ENCODE measurements at places on chromosomes 3 and 15.

DNA sequence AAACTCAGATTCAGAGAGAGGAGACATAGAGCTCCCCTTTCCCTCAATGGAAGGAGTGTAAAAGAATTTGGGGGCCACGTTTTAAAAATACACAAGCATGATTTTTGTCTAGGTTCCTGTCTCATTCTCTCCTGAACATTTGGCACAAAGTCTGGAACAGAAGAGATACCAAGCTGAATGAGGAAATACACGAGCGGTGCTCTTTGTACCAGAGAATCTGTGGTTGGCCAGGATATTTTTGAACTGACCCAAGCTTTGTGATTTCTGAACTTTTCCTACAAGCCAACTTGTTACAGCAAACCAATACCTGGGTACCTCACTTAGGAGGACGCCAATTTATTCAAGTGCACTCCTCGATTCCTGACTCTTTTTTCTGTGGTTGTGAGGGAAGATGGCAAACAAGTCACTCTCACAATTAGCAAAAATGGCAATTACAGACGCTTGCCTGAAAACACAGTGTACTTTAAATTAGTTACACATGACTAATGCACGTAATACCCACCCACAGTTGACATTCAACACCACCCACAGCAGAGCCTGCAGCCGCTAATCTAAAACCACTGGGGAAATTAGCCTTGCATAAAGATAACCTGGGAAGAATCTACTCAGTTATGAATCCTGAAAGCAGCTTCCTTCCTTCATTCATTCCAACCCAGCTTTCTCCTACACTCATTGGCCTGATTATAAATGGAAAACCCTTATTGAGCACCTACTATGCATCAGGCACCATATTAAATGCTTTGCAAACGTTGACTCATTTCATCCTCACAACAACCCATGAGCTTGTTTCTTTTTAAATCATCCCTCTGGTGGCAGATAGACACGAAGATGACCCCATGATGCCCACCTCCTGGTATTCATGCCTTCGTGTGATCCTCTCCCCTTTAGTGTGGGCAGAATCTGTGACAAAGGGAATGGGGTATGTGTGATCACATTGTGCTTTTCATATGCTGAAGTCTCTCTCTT lies 293.5 kb downstream of the KBTBD8 start:
- no peak for DNase-seq

GRCh38 chr3:44886561-44886960 lies 12.2 kb downstream of the TGM4 start:
- DNase-seq: no peak

DNA sequence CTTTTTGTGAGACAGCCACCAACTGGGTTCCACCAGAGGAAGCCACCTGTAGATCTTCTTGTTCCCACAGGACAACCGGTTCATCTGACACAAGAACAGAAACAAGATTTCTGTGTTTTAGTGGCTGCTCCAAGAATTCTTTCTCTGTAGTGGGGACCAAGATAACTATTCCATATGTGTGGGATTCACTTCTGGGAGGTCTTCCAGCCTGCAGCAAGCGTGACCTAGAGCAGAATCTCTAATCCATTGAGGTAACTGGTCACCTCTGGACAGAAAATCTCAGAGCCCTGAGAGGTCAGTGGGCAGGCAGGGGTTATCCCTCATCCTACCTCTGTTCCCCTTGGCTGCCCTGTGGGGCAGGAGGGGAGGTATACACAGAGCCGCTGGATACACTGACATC lies 311.3 kb downstream of the NTRK3 start:
- no peak for DNase-seq

DNA sequence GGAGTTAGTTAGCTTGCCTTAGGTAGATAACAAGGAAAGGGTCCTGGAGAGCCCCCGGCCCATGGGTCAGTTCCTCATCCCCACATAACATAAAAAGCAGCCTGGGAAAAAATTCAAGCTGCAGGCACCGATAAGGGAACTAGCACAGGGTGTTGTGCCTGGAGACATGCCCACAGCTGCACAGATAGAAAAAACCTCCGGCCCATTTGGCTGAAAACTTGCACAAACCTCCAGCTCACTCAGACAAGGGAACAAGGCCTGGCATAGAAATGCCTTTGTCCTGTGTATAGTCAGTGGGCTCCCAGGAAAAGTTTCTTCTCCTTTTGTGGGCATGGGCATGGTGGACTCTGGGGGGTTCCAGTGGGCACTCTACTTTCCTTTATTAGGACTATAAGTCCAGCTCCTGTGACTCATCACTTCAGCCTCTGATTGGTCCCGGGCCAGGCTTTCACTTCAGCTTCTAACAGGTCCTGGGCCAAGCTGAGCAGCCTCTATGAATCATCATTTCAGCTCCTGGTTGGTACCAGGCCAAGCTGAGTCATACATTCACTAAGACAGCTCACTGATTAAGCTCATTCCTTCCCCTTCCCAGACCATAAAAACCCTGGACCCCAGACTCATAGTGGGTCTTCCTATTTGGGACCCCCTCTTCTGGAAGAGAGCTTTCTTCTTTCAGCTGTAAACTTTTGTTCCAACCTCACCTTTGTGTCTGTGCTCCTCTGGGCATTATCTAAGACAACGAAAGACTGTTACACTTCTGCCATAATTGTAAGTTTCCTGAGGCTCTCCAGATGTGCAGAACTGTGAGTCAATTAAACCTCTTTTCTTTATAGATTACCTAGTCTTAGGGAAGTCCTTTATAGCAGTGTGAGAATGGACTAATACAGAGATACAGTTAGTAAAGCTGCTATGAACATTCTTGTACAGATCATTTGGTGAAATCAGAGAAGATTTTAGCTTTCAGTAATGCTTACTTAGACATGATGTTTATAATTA lies 348.0 kb upstream of the DPPA4 start:
- no peak for DNase-seq

GRCh38 chr3:3101660-3102458 lies 8.3 kb downstream of the IL5RA start:
- DNase-seq: no peak

- DNase-seq: no peak
These were observed 136.5 kb upstream of the TBL1XR1 start for GRCh38 chr3:177333533-177334520.

DNA sequence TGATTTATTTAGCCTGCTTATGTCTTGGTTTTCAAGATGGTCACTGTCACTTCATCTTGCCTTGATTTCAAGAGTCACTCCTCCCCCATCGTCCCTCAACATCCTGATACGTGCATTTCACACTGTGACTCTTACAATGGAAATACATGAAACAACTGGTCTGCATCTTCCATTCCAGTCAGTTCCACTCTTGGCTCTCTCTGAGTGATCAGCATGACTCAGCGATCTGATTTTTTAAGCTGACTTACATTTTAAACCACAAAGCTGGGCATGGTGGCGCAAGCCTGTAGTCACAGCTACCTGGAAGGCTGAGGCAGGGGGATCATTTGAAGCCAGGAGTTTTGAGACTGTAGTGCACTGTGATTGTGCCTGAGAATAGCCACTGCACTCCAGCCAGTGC lies 271.2 kb upstream of the ROPN1 start:
- no peak for DNase-seq

GRCh38 chr3:7280318-7280717 lies 419.4 kb downstream of the GRM7 start:
- no peak for DNase-seq

GRCh38 chr15:101501703-101502373 lies 12.3 kb upstream of the PCSK6 start:
- no peak for DNase-seq

DNA sequence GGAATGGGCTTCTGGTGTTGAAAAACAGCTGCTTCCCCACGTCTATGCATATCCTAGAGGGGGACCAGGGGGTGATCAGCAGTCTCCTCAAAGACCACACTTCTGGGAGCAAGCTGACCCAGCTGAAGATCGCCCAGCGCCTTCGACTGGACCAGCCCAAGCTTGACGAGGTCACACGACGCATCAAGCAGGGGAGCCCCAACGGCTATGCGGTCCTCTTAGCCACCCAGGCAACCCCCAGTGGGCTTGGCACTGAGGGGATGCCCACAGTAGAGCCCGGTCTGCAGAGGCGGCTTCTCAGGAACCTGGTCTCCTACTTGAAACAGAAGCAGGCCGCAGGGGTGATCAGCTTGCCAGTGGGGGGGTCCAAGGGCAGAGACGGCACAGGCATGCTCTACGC lies 2.5 kb downstream of the RBM15B start:
- no peak for DNase-seq

- no peak for DNase-seq
These were observed 170.2 kb downstream of the PLCL2 start for GRCh38 chr3:17054982-17055343.

- DNase-seq: no peak
These were observed 506.2 kb upstream of the ZNF385D start for GRCh38 chr3:22257252-22257651.

- no peak for DNase-seq
These were observed 50.8 kb downstream of the CRYBG3 start for GRCh38 chr3:97872525-97873042.

DNA sequence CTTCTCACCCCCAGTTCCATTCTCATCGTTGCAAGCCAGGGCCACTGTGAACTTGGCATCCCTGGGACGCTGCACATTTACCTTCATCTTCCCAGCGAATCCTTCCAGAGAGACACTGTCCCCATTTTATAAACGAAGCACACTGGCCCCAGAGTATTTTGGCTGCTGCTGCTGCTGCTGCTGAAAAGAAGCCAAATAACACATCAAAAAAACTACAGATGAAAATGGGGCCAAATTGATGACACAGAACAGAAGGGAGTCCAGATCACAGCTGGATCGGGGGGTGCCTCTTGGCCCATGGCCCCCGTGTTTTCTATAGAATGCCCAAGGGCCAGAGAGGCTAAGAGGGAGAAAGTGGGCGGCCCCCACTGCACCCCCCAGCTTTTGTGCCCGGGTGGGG lies 221.0 kb upstream of the IGF1R start:
- DNase-seq: no peak

- no peak for DNase-seq
These were observed 8.6 kb upstream of the STX19 start for GRCh38 chr3:94036909-94037507.

- no peak for DNase-seq
These were observed 265.5 kb downstream of the ADAMTSL3 start for GRCh38 chr15:83919319-83919830.

GRCh38 chr15:30933293-30933692 lies 29.6 kb downstream of the FAN1 start:
- DNase-seq: no peak

GRCh38 chr15:75178171-75178937 lies 23.3 kb upstream of the C15orf39 start:
- DNase-seq: peak; percentile 49

DNA sequence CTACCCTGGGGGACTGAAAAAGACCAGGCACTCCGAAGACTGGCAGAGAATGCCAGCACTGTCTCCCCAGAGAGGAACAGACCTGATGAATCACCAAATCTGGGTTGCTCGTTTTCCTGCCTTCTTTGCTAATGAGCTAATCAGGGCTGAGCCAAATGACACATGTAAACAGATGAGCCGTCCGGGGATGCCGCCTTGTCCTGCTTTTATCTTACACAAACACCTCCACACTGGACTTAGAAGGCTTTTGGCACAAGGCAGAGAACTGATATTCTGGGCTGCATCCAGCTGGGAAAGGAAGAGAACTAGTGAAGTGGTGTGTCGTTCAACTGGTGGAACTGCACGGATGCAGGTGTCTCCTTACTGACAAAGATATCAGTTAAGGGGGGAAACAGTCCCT lies 88.1 kb downstream of the MECOM start:
- DNase-seq: no peak

- no peak for DNase-seq
These were observed 5.6 kb downstream of the FNDC3B start for GRCh38 chr3:172044833-172045585.

DNA sequence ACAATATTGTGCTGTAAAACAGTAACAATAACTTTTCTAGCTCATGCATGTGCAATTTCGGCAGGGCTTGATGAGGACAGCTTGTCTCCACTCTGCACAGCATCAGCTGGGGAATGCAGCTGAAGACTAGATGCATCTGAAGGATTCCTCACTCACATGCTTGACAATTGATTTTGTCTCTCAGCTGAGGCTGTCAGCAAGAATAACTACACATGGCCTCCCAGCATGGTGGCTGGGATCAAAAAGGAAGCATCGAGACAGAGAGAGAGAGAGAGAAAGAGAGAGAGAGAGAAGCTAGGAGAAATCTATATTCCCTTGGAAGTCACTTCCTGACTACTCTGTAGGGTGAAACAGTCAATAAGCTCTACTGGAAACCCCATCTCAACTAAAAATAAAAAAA lies 487.1 kb downstream of the PLOD2 start:
- no peak for DNase-seq

- no peak for DNase-seq
These were observed 757.6 kb downstream of the TBL1XR1 start for GRCh38 chr3:176439729-176440128.

- no peak for DNase-seq
These were observed 86.2 kb downstream of the IQSEC1 start for GRCh38 chr3:12986986-12987385.

DNA sequence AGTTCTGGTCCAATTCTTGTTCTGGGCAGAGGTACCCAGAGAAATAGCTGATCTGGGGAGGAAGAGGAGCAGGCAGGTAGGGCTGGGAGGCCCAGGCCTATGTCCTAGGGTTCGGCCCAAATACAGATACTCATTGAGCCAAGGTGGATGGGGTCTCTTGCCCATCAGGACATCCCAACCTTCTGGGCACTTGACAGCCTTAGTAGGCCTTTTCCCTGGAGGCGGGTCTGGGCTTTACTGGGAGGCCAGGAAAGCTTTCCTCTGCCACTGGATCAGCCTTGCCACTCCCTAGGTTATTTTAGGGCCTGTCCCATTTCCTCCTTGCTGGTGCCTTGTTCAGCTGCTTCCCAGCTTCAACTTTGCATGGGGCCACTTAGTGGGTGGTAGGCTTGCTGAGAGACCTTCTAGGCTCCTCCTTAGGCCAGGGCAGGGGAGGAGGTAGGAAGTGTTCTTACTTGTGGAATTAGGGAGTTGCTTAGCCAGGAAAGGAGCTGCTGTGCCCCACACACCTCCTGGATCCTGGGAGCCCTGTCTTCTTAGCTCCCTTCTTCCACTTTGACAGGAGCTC lies 9.7 kb downstream of the TEX264 start:
- no peak for DNase-seq

- no peak for DNase-seq
These were observed 37.6 kb downstream of the OSTN start for GRCh38 chr3:191236646-191237045.

DNA sequence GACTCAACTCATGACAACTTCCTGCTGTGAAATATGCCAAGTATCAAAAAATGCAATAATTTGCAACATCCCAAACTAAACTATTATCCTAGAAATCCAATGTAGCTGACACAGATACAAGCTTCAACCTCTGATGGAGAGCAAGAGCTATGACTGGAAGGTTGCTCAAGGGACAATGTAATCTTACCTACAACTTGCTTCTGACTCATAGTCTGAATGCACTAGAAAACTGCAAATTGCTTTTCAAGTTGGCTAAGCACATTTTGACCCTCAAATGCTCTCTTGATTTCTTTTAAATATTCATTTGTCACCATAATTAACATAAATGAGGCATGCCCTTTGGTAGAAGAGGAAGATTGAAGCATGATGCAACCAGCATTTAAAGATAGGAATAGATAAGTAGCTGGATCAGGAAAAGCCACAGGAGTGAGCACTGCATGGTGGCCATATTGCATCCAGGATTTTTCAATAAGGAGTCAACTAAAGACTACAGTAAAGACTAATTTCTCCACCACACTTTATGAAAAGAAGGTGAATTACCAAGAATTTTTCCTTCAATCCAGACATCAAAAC lies 630.8 kb upstream of the GBE1 start:
- DNase-seq: no peak
